ENCODE measurements at places on chromosomes 16 and 17.

DNA sequence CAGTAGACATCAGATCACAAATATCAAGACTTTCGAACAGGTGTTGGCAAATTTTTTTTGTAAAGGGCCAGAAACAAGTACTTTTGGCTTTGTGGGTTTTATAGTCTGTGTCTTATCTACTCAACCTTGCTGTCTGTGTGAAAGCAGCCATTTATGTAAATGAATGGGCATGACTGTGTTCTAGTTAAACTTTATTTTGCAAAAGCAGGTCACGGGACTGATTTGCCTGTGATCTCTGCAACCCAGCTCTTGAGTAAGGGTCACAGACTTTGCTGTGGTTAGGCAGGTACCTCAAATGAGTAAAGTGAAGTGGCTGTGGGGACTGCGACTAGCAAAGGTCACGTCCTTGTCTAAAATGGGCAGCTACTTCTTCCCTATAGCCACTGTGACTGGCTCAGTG lies 136.5 kb downstream of the FTO start:
- no peak for DNase-seq

- peak; percentile 62 for DNase-seq
These were observed 18.4 kb downstream of the NPIPA1 start for GRCh38 chr16:14955546-14956231.

- no peak for DNase-seq
These were observed 2.7 kb upstream of the NLE1 start for GRCh38 chr17:35144840-35145239.

- no peak for DNase-seq
These were observed 74.7 kb downstream of the WIPI1 start for GRCh38 chr17:68382582-68383085.

DNA sequence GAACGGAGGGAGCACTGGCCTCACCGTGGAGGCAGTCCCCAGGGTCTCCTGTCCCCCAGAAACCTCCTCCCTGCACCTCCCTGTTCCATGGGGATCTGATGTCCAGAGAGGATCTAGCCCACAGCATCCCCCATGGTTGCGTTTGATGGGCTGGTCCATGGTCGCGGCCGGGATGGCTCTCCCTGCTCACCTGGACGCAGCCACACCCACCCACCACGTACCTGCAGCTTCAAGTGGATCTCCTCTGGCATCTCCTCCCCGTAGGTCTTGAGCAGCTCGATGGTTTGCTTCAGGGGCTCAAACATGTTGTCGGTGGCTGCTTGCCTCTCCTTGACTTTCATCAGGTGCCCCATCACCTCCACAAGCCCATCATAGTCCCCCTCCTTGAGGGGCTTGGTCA lies 47.9 kb downstream of the DNAH17 start:
- no peak for DNase-seq

DNA sequence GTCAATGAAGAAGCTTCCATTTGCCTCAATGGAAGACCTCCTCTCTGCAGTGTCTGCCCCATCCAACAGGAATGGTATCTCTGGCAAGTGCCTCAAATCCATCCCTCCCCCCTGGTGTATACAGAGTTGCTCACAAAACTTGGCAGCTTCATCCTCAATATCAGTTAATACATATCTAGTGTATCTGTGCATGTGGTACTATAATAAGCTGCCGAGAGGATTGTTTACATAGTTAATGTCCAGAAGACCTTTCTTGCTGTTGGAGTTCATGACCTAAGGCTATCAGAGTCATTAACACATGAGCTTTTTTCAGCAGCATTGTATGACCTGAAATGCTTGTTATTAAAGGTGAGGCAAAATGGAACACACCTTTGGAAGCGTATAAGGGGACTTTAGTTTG lies 14.0 kb upstream of the RASL10B start:
- DNase-seq: no peak

DNA sequence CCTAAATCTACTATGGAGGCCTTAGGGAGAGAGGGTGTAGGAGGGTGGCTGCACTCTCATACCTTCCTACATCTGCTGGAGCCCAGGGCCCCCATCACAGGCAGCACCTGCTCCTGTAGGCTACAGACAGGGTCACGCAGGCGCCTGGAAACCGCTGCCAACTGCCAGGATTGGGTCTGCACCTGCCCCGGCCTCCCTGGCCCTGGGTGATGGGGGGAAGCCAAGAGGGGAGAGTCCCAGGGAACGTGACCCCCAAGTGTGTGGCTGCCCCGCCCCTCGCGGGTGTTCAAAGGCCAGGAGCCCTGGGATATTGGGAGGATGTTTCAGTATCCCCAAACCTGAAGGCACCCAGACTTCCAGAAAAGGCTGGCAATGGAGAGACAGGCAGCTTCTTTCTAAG lies 5.6 kb upstream of the TEX19 start:
- peak; percentile 22 for DNase-seq

GRCh38 chr16:53865494-53865863 lies 161.5 kb downstream of the FTO start:
- DNase-seq: no peak

DNA sequence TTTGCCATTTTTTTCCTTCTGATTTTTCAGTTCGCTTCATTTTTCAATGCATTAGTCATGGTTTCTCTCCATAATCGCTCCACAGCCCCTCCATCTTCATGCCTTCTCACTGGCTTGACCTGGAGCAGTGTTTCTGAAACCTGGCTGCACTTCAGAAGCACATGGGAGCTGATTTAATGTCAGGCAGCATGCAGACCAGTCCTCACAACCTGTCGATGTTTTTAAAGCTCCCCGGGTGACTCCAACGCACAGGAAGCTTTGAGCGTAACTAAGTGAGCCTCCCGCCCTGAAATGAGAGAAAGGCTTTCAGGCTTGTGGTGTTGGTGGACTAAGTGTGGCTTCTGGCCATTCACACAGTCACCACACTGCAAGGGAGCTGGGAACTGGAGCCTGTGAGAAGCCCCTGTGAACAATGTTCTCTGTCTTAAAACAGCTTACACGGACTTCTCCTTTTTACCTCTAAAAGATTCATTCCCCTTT lies 16.8 kb upstream of the DRG2 start:
- no peak for DNase-seq

Measured in ovary (tissue), 10 donors.